ENCODE measurements at places on chromosomes 12 and 14.

- no peak for DNase-seq
Observed at GRCh38 chr14:97523936-97524335, 726.8 kb downstream of the VRK1 start.

GRCh38 chr12:114508529-114509129, 102.7 kb upstream of the TBX5 start:
- DNase-seq, result peak; percentile 52

- DNase-seq, result no peak
Observed at GRCh38 chr12:117733549-117733805, 235.3 kb downstream of the KSR2 start.

DNA sequence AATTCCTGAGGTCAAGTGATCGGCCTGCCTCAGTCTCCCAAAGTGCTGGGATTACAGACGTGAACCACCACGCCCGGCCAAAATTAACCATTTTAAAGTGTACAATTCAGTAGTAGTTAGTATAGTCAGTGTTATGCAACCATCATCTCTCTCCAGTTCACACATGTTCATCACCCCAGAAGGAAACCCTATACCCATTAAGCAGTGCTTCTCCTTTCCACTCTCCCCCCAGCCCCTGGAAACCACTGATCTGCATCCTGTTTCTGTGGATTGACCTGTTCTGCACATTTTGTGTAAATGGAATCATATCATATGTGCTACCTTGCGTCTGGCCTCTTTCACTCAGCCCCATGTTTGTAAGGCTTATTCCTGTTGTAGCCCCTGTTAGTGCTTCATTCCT, 52.2 kb downstream of the PHETA1 start:
- DNase-seq, result no peak

DNA sequence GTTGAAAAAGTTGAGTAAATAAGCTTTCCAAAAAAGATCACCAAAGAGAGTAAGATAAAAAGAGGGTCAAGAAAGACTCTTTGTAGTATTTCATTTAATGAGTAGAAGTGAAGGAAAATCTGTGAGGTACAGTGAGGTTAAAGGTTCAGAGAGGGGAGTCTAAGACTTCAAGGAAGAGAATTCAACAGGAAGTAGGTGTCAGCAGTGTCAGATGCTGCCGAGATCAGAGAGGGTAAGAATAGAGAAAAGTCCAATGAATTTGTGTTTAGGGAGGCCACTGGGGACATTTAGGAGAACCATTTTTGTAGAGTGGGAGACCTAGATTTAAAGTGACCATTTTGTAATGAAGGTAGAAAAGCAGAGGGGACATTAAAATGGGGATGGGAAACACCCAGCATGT, 71.6 kb upstream of the KRAS start:
- DNase-seq, result no peak

- DNase-seq, result no peak
Observed at GRCh38 chr14:21145437-21145836, 10.4 kb downstream of the OR5AU1 start.
